ENCODE measurements at places on chromosomes 2 and 18.

GRCh38 chr2:70926042-70926441 lies 9.7 kb upstream of the ATP6V1B1 start:
- no peak for ATAC-seq

DNA sequence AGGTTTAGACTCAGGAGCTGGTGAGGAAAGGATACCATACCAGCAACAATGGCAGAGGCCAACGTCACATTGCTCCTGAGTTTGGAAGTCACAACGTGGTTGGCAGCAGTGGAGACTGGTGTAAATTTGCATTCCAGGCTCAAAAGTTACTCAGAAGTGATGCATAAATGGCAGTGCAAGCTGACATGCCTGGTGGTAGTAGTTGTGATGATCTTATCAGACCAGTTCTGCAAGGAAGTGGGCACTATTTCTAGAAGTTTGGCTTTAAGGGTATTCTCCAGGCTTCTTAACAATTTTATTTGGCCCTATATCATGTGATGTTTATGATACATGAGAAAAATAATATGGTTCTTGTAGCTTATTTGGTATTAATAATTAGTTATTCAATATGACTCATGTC lies 37.8 kb downstream of the CXCR4 start:
- ATAC-seq, result no peak

GRCh38 chr2:207775473-207775872 lies 5.8 kb upstream of the FZD5 start:
- ATAC-seq, result no peak

DNA sequence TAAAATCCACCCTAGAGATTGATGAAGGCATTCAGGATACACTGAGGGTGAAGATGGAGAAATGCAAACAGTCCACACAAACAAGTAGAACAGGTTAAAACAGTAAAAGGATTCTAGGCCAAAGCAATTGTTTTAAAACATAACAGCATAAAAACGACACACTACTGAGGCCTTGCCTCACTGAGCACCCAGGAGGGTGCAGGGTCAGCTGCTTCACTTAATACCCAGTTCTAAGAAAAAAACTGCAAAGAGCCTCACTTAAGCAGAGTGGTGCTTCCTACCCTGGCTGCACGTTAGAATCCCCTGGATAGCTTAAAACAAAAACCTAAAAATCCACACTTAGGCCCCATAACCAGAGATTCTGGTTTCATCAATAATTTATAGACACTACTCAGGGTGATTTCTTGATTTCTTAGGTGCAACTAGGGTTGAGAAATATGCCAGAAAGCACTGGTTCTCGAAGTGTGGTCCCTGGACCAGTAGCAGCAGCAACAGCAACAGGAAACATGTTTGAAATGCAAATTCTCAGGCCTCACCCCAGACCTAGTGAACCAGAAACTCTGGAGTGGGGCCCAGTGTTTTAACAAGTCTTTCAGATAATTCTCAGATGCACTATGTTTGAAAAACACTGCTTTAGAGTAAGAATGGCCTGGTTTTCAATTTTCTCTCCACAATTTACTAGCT lies 279.1 kb downstream of the ZEB2 start:
- peak; percentile 71 for ATAC-seq
